Stimulated activated naive B cell treated with anti-CD40 and anti-IgM and Interleukin-4, amounts not matched to agents 10 μg/mL and 1 μg/mL and 100 μg/mL, for 72 hours (primary cell): ENCODE measurements at places on chromosomes 1 and 21.

- no peak overlapping the region for H3K27ac ChIP-seq
- no peak overlapping the region for H3K4me3 ChIP-seq
- peaks cover 15% of the 10 kb centered on the region for H3K4me1 ChIP-seq
- H3K36me3 ChIP-seq: peaks cover 7% of the 10 kb centered on the region
- no peak for DNase-seq
Measured at GRCh38 chr1:54794451-54795355, 6.4 kb downstream of the TTC22 start.

DNA sequence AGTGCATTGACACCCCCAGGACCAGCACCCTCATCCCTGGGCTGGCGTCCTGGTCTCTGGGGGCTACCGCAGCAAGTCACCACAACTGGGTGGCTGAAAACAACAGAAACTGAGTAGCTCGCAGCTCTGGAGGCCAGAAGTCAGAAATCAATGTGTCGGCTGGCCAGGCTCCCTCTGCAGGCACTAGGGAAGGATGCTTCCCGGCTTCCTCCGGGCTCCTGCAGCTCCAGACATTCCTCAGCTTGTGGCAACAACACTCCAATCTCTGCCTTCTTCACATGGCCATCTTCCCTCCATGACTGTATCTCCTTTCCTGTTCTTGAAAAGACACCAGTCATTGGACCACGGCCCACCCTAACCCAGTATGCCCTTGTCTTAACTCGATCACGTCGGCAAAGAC, 224.2 kb downstream of the NPHP4 start:
- H3K27ac ChIP-seq: no peak overlapping the region
- H3K4me1 ChIP-seq: peaks cover 7% of the 10 kb centered on the region
- H3K4me3 ChIP-seq: no peak overlapping the region
- H3K36me3 ChIP-seq: no peaks in the 10 kb centered on the region
- no peak for DNase-seq

DNA sequence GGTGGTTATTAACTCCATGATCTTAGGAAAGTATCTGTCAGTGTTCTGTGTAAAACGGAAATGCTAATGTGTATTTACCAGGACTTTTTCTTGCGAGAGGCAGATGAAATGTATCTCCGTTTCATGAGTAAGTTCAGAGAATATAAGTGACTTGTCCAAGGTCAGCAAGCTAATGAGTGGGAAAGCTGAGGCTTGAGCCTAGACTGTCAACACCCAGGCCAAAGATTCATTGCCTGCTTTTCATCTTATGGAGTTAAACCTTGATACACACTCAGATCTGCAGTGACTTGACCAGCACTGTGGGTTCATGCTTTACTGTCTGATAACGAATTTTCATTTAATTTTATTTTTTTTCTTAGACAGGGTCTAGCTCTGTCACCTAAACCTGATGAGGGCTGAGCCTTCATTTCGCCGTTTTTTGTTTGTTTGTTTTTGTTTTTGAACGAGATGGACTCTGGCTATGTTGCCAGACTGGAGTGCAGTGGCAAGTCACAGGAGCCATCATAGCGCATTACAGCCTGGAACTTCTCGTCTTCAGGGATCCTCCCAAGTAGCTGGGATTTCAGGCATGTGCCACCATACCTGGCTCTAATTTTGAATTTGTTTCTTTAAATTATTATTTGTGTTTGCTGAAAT, 918 bp upstream of the JTB start:
- peak overlapping the region; percentile 92 for H3K27ac ChIP-seq
- H3K27me3 ChIP-seq: no peaks in the 10 kb centered on the region
- H3K36me3 ChIP-seq: peaks cover 28% of the 10 kb centered on the region
- H3K4me3 ChIP-seq: peak overlapping the region; percentile 97
- peaks cover 55% of the 10 kb centered on the region for H3K4me1 ChIP-seq

DNA sequence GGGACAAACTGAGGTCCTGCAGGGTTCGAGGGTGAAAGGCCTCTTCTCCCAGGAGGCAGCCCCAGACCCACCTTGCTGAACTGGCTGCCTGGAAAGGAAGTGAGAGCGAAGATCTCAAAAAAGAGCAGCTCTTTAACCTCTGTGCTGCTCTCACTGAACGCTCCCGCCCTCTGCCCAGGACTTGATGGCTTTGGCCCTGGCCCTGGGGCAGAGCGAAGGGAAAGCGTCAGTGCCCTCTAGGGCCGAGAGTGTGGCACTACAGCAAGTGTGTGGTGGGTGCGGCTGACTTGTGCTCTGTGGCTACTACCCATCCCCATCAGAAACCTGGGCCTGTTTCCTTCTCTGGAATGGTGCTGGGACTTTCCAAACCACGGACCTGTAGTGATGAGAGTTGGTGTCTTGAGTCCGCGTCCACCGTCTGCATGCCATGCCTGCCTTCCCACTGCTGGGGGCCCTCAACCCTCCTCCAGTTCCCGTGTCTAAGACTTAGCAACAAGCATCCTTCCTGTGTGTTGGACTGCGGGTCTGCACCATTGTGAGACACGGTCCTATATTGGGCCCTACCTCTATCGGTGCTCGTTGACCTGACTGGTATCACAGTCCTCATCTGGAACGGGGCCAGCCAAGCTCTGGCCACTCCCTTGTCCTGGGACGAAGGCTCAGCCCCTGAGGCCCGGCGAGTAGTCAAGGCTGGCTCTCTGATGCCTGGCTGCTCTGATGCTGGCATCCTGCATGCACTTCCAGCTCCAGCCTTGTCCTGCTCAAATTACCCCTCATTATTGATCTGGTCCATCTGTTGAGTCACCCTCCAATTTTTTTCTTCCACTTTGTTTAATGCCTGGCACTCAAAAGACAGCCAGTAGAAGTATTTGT, 180.3 kb downstream of the DISC1 start:
- peak; percentile 30 for DNase-seq
- H3K4me3 ChIP-seq: no peak overlapping the region
- H3K27ac ChIP-seq: no peak overlapping the region

DNA sequence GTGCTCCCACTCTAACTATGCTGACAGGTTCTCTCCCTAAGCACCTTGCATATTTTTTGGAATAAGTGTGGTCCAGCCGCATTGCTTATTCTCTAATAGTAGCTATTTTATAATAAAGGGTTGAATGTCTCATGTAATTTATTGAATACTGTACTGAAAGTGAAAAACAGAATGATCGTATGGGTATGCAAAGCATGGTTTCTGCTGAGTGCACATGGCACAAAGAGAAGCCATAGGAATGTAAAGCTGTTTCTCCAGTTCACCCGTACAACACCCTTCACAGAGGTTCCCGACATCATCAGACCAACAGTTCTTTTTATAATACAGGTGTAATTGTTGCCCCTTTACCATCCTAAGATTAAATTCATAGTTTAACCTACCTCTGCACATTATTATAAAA, 8.9 kb upstream of the HAO2 start:
- H3K27me3 ChIP-seq: peaks cover 6% of the 10 kb centered on the region
- H3K4me3 ChIP-seq: no peak overlapping the region
- no peaks in the 10 kb centered on the region for H3K36me3 ChIP-seq
- DNase-seq: no peak

DNA sequence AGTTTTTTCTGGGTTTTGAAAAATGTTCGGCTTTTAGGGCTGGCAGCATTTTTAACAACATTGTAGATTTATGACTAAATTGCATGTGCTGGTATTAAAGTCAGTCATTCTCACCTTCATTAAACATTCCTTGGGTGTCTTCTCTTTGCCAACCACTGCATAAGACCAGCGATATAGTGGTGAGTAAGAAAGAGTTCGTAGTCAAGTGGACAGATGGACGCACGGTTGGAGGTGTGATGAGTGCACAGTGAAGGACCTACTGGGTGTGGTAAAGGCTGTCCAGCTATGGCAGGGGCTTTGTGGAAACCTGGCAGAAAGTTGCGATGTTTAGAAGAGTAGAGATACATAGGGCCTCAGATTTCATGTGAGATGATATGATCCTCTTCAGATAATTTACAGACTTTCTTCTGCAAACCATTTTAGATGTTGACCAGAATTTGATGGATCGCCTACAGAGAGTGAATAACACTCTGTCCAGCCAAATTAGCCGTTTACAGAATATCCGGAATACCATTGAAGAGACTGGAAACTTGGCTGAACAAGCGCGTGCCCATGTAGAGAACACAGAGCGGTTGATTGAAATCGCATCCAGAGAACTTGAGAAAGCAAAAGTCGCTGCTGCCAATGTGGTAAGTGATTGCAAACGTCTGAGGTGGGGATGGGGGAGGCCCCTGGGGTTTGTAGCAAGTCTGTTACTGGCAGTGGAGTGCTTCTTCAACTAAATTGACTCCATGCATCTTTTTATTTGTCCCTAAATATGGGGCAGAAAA, 56.0 kb upstream of the LAMC2 start:
- H3K36me3 ChIP-seq: peaks cover 35% of the 10 kb centered on the region
- H3K27ac ChIP-seq: peak overlapping the region; percentile 42
- H3K4me1 ChIP-seq: peaks cover 6% of the 10 kb centered on the region

DNA sequence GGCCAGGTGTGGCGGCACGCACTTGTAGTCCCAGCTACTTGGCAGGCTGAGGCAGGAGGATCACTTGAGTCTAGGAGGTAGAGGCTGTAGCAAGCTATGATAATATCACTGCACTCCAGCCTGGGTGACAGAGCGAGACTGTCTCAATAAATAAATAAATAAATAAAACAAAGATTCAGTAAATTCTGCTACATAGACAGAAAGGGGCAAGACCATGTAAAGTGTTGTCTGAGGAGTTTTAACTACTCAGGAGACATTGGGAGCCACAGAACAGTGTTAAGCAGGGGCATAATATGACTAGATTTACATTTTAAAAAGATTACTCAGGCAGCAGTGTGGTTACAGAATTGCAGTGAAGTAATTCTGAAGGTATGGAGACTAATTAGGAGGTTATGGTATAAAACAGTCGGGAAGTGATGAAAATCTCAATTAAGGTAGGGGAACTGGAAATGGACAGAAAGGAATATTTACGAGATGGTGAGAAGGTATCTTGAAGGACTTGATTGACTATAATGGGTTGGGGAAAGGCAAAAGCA, 94.7 kb downstream of the ATP1B1 start:
- H3K4me1 ChIP-seq: peaks cover 11% of the 10 kb centered on the region
- H3K36me3 ChIP-seq: peaks cover 9% of the 10 kb centered on the region

- no peak overlapping the region for H3K27ac ChIP-seq
- no peaks in the 10 kb centered on the region for H3K36me3 ChIP-seq
- H3K4me1 ChIP-seq: no peaks in the 10 kb centered on the region
- H3K27me3 ChIP-seq: no peaks in the 10 kb centered on the region
- no peak for DNase-seq
Measured at GRCh38 chr1:240823357-240823756, 211.4 kb upstream of the GREM2 start.

DNA sequence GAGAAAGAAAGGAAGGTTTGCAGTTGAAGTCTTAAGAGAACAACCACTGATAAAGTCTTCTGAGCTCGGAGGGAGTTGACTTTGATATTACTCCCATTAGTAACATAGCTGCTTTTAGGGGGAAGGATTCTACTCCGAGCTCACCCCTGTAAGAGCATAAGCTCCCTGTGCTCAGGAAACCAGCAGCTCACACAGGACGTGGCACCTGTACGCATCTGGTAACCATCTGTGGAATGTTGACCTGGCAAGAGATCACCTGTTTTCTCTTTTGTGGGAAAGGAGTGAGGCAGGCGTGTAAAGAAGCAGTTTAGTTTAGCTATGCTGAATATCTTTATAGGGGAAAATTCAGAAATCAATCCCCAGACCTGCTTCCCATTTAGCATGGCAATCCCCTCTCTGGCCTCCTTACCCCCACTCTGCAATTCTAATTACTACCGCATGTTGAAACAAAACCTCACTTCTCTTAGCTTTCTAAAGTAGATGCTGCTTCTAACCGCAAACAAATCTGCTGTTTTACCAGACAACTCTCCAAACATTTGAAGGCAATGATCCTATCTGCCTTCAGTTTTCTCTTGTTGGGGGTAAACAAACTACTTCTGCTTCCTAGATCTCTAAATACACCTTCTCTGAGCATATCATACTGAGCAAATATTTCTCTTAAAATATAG, 121.8 kb upstream of the KCNK1 start:
- no peak overlapping the region for H3K27ac ChIP-seq
- no peak overlapping the region for H3K4me3 ChIP-seq
- H3K27me3 ChIP-seq: peaks cover 14% of the 10 kb centered on the region
- H3K36me3 ChIP-seq: no peaks in the 10 kb centered on the region
- no peak for DNase-seq
- no peaks in the 10 kb centered on the region for H3K4me1 ChIP-seq

DNA sequence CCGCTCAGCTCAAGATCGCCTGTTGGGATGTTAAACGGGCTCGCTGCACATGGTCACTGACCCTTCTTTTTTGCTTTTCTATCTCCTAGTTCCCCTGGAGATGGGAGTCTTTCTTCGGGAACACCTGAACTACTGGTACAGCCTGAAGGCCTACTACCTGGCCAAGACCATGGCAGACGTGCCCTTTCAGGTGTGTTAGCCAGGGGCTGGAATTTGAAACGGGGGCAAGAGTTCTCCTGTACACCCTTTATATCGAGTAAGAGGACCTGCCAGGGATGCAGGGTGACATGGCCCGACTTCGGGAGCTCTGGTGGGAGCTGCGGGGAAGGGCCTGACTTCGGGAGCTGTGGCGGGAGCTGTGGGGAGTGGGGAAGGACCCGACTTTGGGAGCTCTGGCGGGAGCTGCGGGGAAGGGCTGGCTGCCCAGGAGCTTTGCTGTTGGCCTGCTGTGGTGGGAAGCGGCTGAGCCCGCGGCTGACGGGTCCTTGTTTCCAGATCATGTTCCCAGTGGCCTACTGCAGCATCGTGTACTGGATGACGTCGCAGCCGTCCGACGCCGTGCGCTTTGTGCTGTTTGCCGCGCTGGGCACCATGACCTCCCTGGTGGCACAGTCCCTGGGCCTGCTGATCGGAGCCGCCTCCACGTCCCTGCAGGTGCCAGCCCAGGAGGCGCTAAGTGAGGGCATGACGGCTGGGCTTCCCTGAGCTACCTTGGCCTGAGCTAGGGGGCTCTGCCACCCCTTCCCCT, 24.0 kb downstream of the TFF3 start:
- H3K27ac ChIP-seq: no peak overlapping the region
- H3K27me3 ChIP-seq: no peaks in the 10 kb centered on the region
- H3K4me1 ChIP-seq: peaks cover 21% of the 10 kb centered on the region
- H3K4me3 ChIP-seq: no peak overlapping the region
- H3K36me3 ChIP-seq: peaks cover 32% of the 10 kb centered on the region
- DNase-seq: no peak

DNA sequence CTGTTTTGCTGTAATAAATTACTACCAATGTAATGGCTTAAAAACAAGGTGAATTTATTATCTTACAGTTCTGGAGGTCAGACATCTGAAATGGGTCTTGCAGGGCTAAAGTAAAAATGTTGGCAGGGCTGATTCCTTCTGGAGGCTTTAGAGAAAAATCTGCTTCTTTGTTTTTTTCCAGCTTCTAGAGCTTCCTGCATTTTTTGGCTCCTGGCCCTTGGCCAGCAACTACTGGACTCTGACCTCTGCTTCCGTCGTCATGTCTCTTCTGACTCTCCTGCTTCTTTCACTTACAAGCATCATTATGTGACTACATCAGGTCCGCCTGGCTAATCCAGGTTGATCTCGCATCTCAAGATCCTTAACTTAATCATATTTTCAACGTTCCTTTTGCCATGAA, 350.9 kb downstream of the S1PR1 start:
- no peaks in the 10 kb centered on the region for H3K36me3 ChIP-seq
- no peaks in the 10 kb centered on the region for H3K4me1 ChIP-seq
- no peak overlapping the region for H3K27ac ChIP-seq
- H3K4me3 ChIP-seq: no peak overlapping the region
- no peak for DNase-seq
- H3K27me3 ChIP-seq: peaks cover 17% of the 10 kb centered on the region
